ENCODE measurements at places on chromosomes 4 and X.

DNA sequence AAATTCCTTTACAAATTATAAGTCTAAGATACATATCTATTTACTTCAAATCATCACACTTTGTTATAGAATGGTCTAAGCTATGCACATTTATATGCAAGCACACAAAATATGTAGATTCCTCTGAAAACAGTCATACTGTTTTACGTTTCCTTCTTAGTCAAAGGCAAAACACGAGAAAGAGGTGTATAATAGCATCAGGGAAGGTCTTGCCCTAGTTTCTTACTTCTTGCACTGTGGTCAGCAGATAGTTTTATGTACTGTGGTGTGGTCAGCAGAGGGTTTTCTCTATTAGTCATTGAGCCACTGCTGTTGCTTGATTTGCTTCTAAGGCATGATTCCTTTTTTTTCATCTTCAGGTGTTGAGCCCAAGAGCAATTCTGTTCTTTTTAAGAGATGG lies 117.7 kb downstream of the ADAM29 start:
- no peak overlapping the region for H3K4me3 ChIP-seq
- DNase-seq, result no peak
- no peak overlapping the region for H3K27ac ChIP-seq

DNA sequence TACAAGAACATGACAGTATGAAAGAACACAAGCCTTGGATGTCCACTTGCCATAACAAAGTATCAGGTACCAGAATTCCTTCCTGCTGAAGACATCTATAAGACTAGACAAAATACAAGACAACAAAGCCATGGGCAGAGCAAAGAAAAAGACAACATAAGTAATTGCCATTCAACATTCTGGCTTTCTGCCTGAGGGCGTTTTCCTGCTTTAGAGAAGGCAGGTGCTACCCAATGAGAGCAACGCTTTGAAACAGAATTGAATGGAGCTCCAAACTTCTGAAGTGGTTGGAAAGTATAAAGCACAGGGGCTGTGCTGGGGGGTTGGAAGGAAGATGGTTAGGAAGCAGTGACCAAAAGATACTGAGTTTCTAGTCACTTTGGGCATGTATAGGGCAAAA lies 30.1 kb downstream of the PDE5A start:
- no peaks in the 10 kb centered on the region for H3K27me3 ChIP-seq
- H3K27ac ChIP-seq, result no peak overlapping the region
- peaks cover 54% of the 10 kb centered on the region for H3K36me3 ChIP-seq

DNA sequence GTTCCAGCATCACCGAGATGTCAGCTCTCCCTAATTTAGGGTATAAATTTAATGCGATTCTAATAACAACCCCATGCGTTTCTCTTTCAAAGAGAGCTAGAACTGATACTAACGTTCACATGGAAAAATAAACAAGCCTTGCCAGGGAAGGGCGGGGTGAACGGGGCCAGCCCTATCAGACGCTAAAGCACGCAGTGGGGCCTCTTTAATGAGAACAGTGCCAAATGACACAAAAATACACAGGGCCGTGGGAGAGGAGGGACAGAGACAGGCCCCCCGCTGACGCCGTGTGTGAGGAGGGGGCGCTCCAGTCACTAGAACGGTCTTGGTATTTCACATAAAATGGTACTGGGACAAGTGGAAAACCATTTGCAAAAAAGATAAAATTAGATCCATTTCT lies 21.3 kb upstream of the ADRA2C start:
- H3K27me3 ChIP-seq, result peaks cover 62% of the 10 kb centered on the region
- H3K4me1 ChIP-seq, result no peaks in the 10 kb centered on the region
- H3K27ac ChIP-seq, result no peak overlapping the region
- H3K36me3 ChIP-seq, result no peaks in the 10 kb centered on the region
- H3K4me3 ChIP-seq, result no peak overlapping the region

DNA sequence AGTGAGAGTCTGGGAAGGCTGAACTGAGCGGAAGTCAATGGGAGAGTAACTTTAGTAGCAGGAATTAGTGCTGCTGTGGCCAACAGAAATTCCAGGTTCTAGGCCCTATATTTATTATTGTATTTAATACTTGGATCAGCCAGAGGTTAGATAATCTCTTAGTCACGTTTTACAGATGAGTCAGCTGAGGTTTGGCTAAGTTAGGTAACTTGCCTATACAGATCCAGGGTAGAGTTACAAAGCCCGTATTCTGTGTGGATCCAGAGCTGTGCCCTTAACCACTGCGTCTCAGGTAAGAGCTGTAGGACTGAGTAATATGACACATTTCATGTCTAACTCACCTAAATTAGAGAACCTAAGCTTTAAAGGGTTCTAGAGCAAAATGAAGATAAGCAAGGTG lies 20.5 kb downstream of the PSMD10 start:
- no peaks in the 10 kb centered on the region for H3K4me1 ChIP-seq
- H3K27ac ChIP-seq, result no peak overlapping the region
- DNase-seq, result no peak
- peaks cover 62% of the 10 kb centered on the region for H3K27me3 ChIP-seq
- no peak overlapping the region for H3K4me3 ChIP-seq

GRCh38 chr4:25953740-25954139 lies 39.7 kb downstream of the SMIM20 start:
- no peak overlapping the region for H3K4me3 ChIP-seq
- H3K4me1 ChIP-seq, result no peaks in the 10 kb centered on the region
- no peak overlapping the region for H3K27ac ChIP-seq
- H3K36me3 ChIP-seq, result no peaks in the 10 kb centered on the region
- H3K27me3 ChIP-seq, result peaks cover 17% of the 10 kb centered on the region
- peak; percentile 86 for DNase-seq

DNA sequence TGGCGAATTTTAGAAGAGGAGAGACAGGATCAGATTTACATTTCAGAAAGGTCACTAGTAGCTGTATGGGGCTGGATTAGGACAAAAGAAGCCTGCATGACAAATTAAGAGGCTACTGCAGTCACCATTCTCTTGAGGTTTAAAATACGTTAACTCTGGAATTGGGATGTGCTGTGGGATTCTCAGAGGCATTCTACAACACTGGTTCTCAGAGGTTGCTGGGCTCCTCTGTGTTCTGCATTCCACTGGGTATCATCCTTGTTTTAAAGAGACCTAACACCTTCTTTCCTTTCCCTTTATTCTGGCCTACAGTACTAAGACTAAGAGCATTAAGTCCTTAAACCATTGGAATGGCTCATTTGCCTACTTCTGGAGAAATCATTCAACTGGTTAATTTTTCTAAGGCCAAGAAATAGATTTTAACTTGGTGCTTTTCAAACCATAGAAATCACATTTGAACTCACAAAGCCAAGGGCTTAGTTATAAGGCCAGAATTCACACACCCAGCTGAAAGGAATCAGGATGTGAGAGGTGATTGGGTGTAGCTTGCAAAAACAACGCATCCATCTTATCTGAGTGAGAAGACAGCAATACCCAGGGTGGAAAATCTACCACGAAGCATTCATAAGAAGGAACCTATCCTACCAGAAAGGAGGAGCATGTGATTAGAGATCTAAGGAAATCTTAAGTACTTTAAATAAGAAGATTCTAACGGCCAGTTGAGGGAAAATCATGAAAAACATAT lies 116.6 kb downstream of the SHISA3 start:
- DNase-seq, result no peak
- no peaks in the 10 kb centered on the region for H3K27me3 ChIP-seq
- H3K36me3 ChIP-seq, result no peaks in the 10 kb centered on the region
- H3K4me3 ChIP-seq, result no peak overlapping the region

DNA sequence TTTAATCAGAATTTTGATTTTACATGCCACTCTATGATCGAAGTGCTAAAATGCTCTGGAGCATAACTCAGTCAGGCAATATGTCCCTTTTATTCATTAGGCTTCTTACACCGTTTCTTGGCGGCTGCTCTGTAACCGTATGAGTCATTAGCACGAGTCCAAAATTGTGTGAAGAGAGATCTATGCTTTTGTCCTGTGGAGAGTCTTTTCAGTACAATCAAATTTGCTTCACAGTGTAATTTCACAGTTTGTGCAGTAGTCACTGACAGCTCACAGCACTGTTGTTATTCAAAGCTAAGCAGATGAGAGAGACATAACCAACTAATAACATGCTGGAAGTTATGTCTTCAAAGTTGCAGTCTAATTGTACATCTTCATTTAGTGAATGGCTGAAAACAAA lies 167.8 kb downstream of the PCDH10 start:
- no peaks in the 10 kb centered on the region for H3K27me3 ChIP-seq
- no peaks in the 10 kb centered on the region for H3K36me3 ChIP-seq
- DNase-seq, result no peak
- H3K27ac ChIP-seq, result no peak overlapping the region
- H3K4me1 ChIP-seq, result no peaks in the 10 kb centered on the region

- no peaks in the 10 kb centered on the region for H3K36me3 ChIP-seq
These were observed 173.9 kb downstream of the GRXCR1 start for GRCh38 chr4:43066415-43066814.

- H3K4me3 ChIP-seq, result no peak overlapping the region
- H3K27me3 ChIP-seq, result no peaks in the 10 kb centered on the region
- no peaks in the 10 kb centered on the region for H3K36me3 ChIP-seq
- DNase-seq, result no peak
- H3K27ac ChIP-seq, result no peak overlapping the region
- H3K4me1 ChIP-seq, result no peaks in the 10 kb centered on the region
These were observed 471.2 kb downstream of the GASK1B start for GRCh38 chr4:157701695-157701994.
